GM23248 (cell line): ENCODE measurements at places on chromosomes 13 and 19. TPM values are rescaled to one million over a fixed set of nuclear protein-coding genes. Genes with fewer than 3 reads are reported as not detected.

SLC25A41 gene
- not detected in 2 replicates for total RNA-seq

ZNF723 gene
- not detected in 2 replicates for total RNA-seq

CCDC194 gene
- total RNA-seq = not detected in 2 replicates

ZNF793 gene
- total RNA-seq = 1.8 and 2.9 TPM in 2 replicates

ATP4B gene
- not detected in 2 replicates for total RNA-seq

PNPLA6 gene
- 86.6 and 116 TPM in 2 replicates for total RNA-seq

KLHL1 gene
- total RNA-seq = not detected in 2 replicates

PDX1 gene
- total RNA-seq = not detected in 2 replicates

TEX101 gene
- not detected in 2 replicates for total RNA-seq

MAST1 gene
- 1.8 TPM in 1 of 2 replicates, not detected in the other for total RNA-seq

ZNF665 gene
- 3.8 and 3.9 TPM in 2 replicates for total RNA-seq

FPR1 gene
- total RNA-seq = 0.13 TPM in 1 of 2 replicates, not detected in the other

SOX21 gene
- not detected in 2 replicates for total RNA-seq

FUT3 gene
- not detected in 2 replicates for total RNA-seq

KCNN1 gene
- not detected in 2 replicates for total RNA-seq

CD22 gene
- total RNA-seq = not detected in 2 replicates

C19orf85 gene
- not detected in 2 replicates for total RNA-seq

CYP2S1 gene
- 0.13 TPM in 1 of 2 replicates, not detected in the other for total RNA-seq

AKAP8L gene
- 37.4 and 38.3 TPM in 2 replicates for total RNA-seq

PEG3 gene
- total RNA-seq = 0.65 and 1.5 TPM in 2 replicates

TNFRSF19 gene
- 3.4 and 5.4 TPM in 2 replicates for total RNA-seq

PCSK4 gene
- 0.13 and 0.76 TPM in 2 replicates for total RNA-seq
